ENCODE measurements at places on chromosomes 13 and 19.
A peak's percentile ranks its signal among the peaks of the same experiment; 100 is the strongest.

GRCh38 chr13:99288089-99288488 lies 19.1 kb downstream of the GPR183 start:
- no peak for DNase-seq

GRCh38 chr13:71374471-71375049 lies 492.4 kb downstream of the DACH1 start:
- DNase-seq = no peak

GRCh38 chr13:81907787-81908372 lies 1567.0 kb upstream of the SPRY2 start:
- DNase-seq = no peak

GRCh38 chr19:50510700-50511068 lies 307 bp downstream of the JOSD2 start:
- no peak for DNase-seq

- peak; percentile 24 for DNase-seq
These were observed 10.1 kb downstream of the AP2S1 start for GRCh38 chr19:46840498-46840942.

DNA sequence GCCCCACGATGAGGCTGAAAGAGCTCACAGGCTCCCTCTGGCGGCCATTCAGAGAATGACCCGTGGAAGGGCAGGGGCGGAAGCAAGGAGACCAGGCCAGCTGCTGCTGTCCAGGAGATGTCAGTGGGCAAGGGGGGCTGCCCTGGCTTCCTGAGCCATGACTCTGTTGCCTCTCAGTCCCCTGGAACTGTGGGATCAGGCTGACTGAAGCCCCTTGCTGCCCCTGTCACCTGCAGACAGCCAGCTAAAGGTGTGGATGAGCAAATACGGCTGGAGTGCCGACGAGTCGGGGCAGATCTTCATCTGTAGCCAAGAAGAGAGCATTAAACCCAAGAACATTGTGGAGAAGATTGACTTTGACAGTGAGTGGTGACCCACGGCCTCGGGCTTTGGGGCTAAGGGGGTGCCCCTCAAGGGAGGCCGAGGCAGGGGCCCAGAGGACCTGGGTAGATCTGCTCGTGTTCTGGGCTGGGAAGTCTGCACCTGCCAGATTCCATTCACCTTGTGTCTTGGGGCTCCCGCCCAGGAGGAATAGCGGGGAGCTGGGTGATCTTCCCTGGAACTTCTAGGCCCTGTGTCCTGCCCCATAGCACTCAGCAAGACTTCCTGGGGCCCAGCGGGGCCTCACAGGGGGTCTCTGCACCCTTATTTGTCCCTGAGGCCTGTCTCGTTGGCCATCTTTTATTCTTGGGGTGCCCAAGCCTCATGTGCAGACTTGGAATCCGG lies 12.5 kb upstream of the ACTN4 start:
- DNase-seq = peak; percentile 47

- no peak for DNase-seq
These were observed 336.8 kb downstream of the DNAJC15 start for GRCh38 chr13:43360171-43360570.

- DNase-seq = no peak
These were observed at the start of gene CALM3 for GRCh38 chr19:46601318-46602224. Gene CALM3 (plus strand): TSS chr19:46601330. CDS start chr19:46601435, 105 bp downstream.

GRCh38 chr13:108776650-108777049 lies 147.2 kb downstream of the MYO16 start:
- DNase-seq = no peak

GRCh38 chr19:33749619-33750175 lies 47.0 kb upstream of the KCTD15 start:
- no peak for DNase-seq
